ENCODE measurements at places on chromosomes 16 and 17. TPM values are rescaled to one million over a fixed set of nuclear protein-coding genes. Genes with fewer than 3 reads are reported as not detected.

Gene TBC1D3E
- not detected for polyA plus RNA-seq

DNA sequence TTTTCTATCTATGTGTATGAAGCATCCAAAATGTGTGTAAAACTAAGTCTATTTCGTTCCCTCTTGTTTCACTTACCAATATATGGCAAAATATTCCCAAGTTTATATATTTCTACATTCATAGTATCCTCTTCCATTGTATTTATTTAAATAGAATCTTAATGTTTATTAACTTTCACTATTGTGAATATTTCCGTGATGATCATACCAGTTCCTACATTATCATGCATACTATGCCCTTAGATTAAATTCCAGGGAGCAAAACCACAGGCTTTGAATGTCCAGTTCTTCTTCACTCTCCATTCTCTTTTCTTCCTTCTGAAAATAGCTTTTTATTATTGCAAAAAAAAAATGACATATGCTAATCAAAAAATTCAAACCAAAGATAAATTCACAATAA is 4.0 kb downstream of the MAP2K6 start:
- no peaks in the 10 kb centered on the region for H3K27me3 ChIP-seq
- DNase-seq, result no peak
- no peak overlapping the region for H3K27ac ChIP-seq
- no peaks in the 10 kb centered on the region for H3K36me3 ChIP-seq

- H3K36me3 ChIP-seq, result peaks cover 40% of the 10 kb centered on the region
- H3K4me1 ChIP-seq, result no peaks in the 10 kb centered on the region
- no peaks in the 10 kb centered on the region for H3K27me3 ChIP-seq
- no peak overlapping the region for H3K27ac ChIP-seq
- no peak for DNase-seq
Measured at GRCh38 chr17:76471498-76472257, 4.3 kb downstream of the AANAT start.

GRCh38 chr17:11578998-11579397 is 19.3 kb upstream of the DNAH9 start:
- no peak overlapping the region for H3K4me3 ChIP-seq
- no peaks in the 10 kb centered on the region for H3K4me1 ChIP-seq
- H3K27me3 ChIP-seq, result no peaks in the 10 kb centered on the region
- no peak overlapping the region for H3K27ac ChIP-seq
- DNase-seq, result no peak

- H3K4me3 ChIP-seq, result no peak overlapping the region
- peaks cover 6% of the 10 kb centered on the region for H3K4me1 ChIP-seq
Measured at GRCh38 chr16:8774208-8774607, 23.2 kb downstream of the TMEM186 start.

DNA sequence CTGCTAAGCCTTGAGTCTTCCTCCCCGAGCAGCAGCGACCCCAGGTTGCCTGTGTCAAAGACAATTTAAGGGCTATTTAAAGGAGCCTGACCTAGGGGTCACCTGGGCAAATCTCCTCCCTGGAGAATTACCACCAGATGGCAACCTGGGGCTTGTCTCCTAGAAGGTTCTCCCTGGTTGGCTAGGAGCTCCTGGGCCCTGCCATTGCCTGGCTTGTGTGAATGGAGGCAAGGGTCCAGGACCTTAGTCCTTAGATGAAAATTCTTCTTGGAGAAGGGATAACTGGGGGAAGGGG is 51.3 kb upstream of the TAC4 start:
- H3K36me3 ChIP-seq, result no peaks in the 10 kb centered on the region
- peaks cover 15% of the 10 kb centered on the region for H3K27me3 ChIP-seq
- DNase-seq, result no peak
- no peak overlapping the region for H3K27ac ChIP-seq
- H3K4me3 ChIP-seq, result no peak overlapping the region

DNA sequence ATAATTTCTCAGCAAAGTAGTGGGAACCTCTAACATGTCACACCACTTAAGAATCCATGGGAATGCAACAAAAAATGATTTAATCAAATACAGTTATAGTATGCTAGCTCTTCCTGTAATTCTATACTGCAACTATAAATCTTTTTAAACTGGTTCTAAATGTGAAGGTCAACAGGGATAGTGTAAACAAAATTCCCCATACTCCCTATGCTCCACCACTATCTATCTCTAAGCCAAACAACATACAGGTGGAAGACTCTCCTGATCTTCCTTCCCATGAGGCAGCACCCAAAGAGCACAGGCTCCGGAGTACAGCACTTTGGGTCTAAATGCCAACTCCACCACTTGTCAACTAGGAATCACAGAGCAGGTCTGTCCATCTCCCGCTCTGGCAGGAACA is 4.4 kb downstream of the XPO6 start:
- peaks cover 43% of the 10 kb centered on the region for H3K36me3 ChIP-seq
- peaks cover 29% of the 10 kb centered on the region for H3K4me1 ChIP-seq
- no peak overlapping the region for H3K27ac ChIP-seq

DNA sequence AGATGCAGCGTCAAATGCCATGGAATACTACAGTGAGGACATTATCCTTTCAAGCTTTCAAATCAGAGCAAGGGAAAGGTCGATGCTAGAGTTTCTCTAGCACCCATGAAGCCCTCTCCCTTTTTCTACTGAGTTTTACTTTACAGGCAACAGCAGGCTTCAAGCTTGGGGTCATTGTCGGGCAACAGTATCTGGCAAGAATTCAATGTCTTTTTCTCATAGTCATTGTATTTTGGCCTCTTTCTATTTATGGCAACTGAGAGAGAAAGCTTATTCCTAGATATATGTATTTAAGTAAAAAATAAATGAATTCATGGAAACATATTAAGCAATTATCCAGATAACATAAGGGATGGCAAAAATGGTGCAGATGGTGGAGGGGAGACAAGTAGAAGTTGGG is 364 bp upstream of the CETP start:
- DNase-seq, result no peak
- H3K4me3 ChIP-seq, result no peak overlapping the region
- H3K27ac ChIP-seq, result no peak overlapping the region
- H3K36me3 ChIP-seq, result no peaks in the 10 kb centered on the region
